ENCODE measurements at places on chromosomes 3 and 15.

DNA sequence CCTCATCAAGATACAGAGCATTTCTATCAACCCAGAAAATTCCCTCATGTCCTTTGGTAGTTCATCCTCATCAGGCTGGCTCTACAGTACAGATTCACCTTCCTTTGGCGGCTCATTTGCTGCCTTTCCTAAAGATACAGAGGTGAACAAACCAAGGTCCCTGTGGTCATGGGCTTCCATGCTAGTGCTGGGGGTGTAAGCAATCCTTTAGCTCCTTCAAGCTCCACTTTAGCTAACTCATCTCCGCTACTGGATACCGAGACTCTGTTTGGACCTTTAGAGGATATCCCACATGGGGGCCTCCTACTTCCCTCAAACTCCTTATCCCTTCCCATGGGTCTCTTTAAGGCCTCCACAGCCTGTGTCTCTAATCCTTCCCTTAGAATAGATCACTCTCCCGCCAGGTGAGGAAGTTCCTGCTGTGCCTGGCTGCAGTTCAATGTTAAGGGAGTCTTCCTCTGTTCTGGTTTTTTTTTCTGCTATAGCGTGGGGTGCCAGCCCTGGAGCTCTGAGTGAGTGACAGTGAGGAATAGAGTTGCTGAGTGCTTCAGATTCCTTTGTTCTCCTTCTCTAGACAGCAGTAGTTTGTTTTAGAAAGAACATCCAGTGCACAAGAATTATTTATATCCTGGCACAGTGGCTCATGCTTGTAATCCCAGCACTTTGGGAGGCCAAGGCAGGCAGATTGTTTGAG is 30.7 kb downstream of the CLEC3B start:
- no peak for DNase-seq

GRCh38 chr15:89364341-89364740 is 29.7 kb upstream of the POLG start:
- DNase-seq: no peak

DNA sequence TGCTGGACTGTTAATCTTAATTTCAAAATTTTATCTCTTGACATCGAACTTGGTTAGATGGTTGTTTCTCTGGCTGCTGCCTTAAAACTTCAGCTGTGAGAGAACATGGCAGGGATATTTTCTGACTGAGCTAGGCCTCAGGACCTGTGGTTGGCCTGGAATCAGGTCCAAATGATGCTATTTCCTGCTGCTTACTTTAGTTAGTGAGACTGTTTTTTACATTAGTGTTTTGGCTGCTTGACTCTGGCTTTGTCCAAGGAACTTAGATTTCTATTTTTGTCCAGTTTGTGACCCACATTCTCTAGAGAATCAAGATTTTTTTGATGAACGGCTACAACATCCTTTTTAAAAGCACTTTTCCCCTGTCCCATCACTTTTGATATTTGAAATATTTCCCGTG is 497.9 kb upstream of the SGO1 start:
- DNase-seq: no peak

DNA sequence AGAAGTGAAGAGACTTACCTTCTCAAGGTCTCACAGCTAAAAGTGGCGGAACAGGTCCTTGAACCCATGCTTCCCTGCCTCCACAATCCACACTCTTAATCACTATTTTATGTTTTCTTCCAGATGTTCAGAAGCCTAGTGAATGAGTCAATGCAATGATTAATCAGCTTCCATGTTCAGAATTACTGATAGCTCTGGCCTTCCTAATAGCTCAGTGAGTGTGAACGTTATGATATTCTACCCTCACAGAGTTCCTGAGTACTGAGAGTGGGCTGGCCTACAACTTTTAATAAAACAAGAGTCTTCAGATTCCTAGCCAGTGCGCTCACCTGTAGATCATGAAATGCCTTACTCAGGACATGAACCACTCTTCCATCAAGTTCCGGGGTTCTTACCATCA is 443.0 kb upstream of the ADAMTS9 start:
- DNase-seq: no peak

- no peak for DNase-seq
Measured at GRCh38 chr15:75989875-75990274, 22.3 kb downstream of the NRG4 start.

GRCh38 chr3:17911986-17912760 is 169.7 kb upstream of the TBC1D5 start:
- DNase-seq: no peak

GRCh38 chr3:13561967-13562366 is 13.0 kb downstream of the FBLN2 start:
- no peak for DNase-seq

- no peak for DNase-seq
Measured at GRCh38 chr15:29935296-29936004, 113.2 kb upstream of the TJP1 start.

- no peak for DNase-seq
Measured at GRCh38 chr3:151724576-151725562, 8.9 kb upstream of the AADACL2 start.

DNA sequence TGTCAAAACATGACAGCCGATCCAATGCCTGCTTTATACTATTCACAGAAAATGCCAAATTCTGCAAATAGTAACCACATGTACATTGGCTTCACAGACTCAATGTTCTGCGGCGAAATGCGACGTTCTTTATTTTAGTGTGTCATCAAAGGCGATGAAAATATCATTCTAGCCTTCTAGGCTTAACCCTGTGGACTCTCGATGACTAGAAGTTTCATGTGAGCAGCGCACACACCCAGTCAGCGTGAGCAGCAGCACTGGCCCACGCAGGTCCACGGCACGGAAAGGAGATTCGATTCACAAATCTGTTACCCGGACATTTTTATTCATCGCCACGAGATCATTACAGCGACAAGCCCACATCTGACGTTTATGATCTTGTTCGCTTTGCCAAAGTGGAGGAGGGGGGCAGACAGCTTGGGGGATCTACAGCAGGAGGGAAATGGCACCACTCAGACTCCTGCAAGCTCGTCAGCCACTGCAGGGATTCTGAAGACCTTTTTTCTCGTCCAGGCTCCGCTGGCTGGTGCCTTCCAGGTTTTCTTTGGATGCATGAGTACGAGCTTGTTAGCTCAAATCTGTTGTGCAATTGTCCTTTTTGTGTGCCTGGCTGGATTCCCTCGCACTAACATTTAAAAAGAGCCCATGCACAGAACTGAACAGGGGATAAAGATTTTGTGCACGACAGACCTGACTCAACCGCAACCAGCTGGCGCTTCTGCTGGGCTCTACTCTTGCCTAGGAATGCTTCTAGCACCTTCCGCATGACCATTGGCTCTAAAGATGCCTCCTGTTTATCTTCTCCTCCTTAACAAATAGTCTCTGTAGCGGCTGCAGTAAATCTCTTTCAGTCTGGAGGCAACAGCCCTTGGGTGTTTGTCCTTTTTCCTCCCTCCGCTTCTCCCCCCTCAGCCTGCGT is 938.4 kb downstream of the MCTP2 start:
- no peak for DNase-seq

GRCh38 chr3:50617096-50617791 is at the start of gene MAPKAPK3:
Gene MAPKAPK3, plus strand, starts transcription at chr3:50617151. Its CDS starts 415 bp downstream, at chr3:50617566.
- no peak for DNase-seq

DNA sequence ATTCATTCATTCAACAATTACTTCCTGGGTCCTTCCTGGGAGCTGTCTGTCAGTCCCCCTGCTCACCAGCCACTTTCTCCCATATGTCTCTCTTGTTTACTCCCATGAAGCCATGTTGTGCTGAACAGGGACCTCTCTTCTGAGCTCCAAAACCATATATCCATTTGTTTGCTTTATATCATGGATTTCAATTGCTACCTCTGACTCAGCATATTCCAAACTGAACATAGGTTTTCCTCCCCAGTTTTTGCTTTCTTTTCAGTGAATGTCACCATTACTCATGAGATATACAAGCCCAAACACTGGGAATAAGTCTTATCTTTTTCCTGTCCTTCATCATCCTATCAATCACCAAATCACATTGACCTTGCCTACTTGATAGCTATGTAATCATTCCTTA is 152.5 kb upstream of the P2RY1 start:
- DNase-seq: no peak

GRCh38 chr3:124846189-124846588 is 41.0 kb downstream of the ITGB5 start:
- DNase-seq: no peak

- DNase-seq: no peak
Measured at GRCh38 chr3:48128774-48129173, 59.4 kb downstream of the CDC25A start.

DNA sequence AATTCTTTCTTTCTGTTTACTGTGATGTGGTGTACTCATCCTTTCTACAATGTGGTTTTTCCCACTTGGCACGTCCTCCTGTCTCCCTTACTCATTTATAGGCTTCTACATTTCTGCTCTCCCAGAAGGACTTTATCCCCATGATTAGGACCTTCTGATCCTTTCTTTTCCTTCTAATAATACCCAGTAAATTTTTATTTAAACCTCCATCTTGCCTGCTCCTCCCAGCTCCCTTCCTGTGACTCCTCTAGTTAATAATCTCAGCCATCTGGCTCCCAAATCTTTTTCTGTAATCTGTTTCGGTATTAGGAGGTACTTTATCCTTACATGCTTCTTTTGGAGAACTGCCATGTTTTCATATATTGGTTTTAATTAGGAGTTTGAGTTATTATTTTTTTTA is 11.2 kb upstream of the P2RY1 start:
- DNase-seq: no peak

DNA sequence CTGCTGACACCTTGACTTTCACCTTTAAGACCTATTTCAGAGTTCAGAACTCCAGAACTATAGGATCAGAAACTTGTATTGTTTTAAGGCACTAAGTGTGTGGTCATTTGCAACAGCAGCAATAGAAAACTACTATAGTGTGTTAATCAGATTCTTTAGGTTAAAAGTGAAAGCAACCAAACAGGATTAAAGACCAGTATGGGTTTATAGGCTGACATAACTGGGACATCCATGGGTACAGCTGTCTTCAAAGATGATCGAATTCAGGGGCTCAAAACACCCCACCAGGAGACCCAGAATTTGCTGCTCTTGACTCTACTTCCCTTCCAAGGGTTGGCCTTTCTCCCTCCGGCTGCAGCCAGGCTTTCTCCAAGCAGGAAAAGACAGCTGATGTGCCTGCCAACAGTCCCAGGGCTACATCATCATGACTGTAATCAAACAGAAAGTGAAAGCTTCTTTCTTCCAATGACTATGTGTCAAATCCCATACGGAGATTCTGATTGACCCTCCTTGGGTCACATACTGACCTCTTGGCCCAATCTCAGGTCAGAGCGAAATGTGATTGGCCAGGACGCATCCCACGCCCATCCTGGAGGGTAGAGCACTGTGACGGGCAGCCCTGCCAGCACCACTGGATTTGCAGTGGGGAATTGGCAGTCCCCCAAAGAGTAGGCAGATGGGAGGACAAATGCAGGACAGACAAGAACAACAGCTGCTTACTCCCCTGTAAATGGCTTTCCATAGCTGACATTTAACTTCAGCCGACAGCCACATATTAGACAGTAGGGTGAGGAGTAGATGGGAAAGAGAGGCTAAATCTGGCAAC is 51.4 kb upstream of the RNF7 start:
- no peak for DNase-seq

GRCh38 chr3:43870844-43871626 is 180.3 kb downstream of the ABHD5 start:
- DNase-seq: no peak

GRCh38 chr3:124986192-124987143 is 51.9 kb upstream of the MUC13 start:
- no peak for DNase-seq

DNA sequence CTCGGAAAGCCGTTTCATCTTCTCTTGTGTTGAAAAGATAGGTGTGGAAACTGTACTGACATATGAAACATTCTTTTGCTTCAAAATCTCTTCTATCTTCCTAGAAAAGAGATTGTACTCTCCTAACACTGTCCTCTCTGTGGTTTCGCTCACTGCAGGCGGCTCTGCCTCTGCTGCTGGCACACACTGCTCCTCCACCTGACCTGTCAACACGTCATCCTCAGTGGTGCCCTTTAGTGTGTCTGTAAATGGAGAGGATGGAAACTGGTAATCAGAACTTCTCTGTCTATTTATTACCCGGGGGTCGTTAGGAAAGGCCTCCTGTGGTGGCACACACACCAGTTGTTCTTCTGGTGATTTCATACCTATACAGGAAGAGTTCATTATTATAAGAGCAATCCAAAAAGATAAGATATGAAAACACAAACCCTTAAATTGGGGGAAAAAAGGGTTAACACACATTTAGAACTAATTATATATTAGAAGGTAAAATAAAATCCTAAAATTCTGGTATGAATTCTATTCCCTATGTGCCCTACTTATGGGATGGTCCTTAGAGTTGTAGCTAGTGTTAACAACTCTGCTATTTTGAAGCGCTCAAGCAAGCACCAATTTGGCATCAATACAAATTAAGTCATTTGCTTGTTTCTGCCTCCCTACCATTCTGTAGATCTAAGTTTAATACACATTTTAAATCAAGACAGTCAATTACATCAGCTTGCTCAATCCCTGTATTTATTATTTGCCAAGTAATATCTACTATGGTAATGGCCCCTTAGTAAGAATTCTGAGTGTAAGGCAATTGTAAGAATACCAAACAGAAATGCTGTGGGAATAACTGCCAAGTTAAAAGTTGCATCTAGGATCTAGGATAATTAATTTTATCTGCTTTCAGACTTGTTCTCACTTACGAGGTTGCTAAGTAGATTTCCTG is 49.2 kb downstream of the TASOR start:
- no peak for DNase-seq

- no peak for DNase-seq
Measured at GRCh38 chr15:82124331-82125263, 78.8 kb upstream of the MEX3B start.

- no peak for DNase-seq
Measured at GRCh38 chr3:32453346-32453745, 49.3 kb downstream of the CMTM6 start.

GRCh38 chr15:97728791-97729190 is 231.7 kb upstream of the ARRDC4 start:
- no peak for DNase-seq

- no peak for DNase-seq
Measured at GRCh38 chr3:36477655-36478054, 97.4 kb downstream of the STAC start.

DNA sequence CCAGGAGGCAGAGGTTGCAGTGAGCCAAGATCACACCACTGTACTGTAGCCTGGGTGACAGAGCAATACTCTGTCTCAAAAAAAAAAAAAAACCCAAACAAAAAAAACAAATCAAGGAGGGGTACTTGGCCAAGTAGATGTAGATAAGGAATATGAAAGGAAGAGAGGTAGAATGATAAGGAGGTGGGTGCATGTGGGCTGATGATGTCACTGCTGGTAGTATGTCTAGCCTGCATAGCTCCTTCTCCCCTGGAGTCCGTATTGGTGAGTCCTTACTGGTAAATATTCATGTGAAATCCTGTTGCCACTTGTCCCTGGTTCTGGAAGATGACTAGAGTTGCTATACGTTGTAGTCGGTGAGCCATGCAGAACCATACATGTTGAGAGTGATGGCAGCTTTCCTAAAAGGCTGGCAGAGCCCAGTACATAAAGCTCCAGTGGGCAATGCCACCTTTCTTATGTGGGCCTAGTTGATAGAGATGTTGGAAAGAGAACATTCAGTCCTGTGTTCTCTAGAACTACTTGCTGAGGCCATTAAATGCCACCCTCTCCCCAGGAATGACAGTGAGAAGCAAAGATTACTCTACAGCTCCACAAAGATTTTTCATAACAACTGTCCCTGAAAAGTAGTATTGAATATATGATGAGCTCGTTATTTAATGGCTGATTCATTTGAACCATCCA is 11.0 kb downstream of the KAT2B start:
- no peak for DNase-seq

Data from activated T-cell treated with anti-CD3 and anti-CD28 coated beads, Interleukin-2, amount 50 U/mL, for 1 hour (primary cell).